ENCODE measurements at places on chromosomes 5 and 9.

GRCh38 chr5:141958113-141958512 is at the start of gene PCDH12:
TSS of gene PCDH12 (minus strand) at chr5:141958202. CDS start at chr5:141957851, 351 bp downstream.
- no peak for DNase-seq

- no peak for DNase-seq
Measured at GRCh38 chr9:137303893-137304382, 1.9 kb upstream of the NRARP start.

GRCh38 chr5:161400583-161400982 is 145.9 kb downstream of the GABRB2 start:
- DNase-seq, result no peak

DNA sequence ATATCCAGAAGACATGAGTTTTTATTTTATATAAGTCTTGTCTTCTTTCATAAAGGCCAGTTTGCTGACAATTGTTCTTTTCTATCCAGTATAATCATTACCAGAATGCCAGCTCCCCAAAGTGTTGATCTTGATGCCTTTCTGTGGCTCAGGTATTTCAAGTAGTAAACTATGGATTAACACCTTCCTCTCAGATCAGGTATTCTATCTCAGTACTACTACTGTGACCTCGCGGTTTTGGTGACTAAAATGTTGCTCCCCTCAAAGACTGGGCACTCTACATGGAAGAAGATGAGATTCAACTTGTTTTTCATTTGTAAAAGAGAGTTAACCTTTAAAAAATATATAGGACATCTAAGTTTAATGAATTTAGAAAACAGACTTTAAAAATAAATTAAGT is 58.1 kb downstream of the GNG10 start:
- DNase-seq, result no peak

- no peak for DNase-seq
Measured at GRCh38 chr9:81460693-81461092, 228.7 kb downstream of the TLE1 start.

DNA sequence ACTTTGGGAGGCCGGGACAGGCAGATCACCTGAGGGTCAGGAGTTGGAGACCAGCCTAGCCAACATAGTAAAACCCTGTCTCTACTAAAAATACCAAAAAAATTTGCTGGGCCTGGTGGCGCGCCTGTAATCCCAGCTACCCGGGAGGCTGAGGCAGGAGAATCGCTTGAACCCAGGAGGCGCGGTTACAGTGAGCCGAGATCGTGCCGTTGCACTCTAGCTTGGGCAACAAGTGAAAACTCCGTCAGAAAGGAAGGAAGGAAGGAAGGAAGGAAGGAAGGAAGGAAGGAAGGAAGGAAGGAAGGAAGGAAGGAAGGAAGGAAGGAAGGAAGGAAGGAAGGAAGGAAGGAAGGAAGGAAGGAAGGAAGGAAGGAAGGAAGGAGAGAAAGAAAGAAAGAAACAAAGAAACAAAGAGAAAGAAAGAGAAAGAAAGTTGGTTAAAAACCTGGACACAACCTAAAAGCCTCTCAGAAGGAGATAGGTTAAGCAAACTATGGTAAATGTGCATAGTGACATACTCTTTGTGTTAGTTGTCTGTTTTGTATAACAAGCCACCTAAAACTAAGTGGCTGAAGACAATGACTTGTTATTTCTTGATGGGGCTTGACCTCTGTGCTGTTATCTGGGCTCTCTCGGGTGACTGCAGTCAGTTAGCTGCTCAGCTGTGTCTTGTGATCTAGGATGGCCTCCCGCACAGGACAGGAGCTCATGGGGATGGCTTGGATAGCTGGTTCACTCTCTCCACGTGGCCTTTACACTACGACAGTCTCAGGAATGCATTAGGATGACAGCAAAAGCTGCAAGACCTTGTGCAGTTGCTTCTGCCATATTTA is 8.0 kb upstream of the MYO10 start:
- DNase-seq, result peak; percentile 86

GRCh38 chr5:74640954-74641734 is 616 bp upstream of the ENC1 start:
- DNase-seq, result no peak

GRCh38 chr5:55681301-55681700 is 30.8 kb downstream of the SLC38A9 start:
- DNase-seq, result no peak

GRCh38 chr9:134887686-134888602 is 7.3 kb downstream of the FCN2 start:
- no peak for DNase-seq

DNA sequence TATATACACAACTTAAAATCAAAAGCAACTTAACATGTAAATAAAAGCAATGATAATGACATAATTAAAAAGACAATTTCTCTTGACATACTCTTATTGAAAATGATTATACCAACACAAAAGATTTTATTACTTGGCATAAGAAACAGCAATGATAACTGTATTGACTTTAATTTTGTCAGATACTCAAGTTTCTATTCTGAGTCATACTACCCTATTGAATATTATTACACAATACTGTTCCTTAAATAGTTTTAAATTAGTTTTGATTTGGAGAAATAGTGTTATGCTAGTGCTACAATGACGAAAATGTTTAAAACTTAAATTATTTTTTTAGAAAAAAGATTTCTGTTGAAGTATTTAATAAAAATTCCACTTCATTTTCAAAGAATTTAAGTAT is 1319.3 kb upstream of the C9orf72 start:
- DNase-seq, result no peak

DNA sequence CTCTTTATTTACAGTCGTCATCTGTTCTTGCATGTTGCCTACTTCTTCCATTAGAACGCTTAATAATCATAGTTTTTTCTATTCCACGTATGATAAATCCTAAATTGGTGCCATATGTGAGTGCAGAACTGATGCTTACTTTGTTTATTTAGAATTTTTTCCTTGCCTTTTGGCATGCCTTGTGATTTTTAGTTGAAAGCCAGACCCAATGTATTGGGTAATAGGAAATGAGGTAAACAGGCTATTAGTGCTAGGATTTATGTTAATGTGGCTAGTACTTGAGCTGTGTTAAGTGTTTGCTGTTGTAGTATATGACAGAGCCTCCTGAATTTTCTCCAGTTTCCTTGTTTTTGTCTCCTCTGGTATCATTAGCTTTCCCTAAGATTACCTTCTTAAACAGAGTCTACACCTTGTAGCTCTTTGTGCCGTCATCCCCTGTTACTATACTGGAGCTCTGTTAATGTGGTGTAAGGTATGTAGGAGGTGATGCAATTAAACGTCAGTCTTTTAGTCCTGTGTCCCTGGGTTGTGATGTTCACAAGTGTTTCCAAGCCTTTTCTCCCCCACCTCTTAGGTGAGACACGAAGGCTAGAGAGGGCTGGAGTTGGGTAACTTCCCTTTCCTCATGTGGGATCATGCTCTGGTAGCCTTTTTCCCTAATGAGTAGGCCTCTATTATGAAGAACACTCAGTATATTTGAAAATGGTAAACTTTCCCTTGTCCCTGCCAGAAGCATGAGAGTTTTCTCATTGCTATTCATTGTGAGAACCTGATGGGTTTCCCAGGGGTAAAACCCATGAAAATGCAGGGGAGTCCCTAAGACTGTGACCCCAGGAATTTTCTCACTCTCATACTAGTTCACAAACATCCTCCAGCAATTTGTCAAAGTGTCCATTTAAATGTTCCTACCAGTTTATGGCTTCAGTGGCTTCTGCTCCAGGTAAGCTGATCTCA is 21.2 kb downstream of the SPATA31D3 start:
- no peak for DNase-seq

DNA sequence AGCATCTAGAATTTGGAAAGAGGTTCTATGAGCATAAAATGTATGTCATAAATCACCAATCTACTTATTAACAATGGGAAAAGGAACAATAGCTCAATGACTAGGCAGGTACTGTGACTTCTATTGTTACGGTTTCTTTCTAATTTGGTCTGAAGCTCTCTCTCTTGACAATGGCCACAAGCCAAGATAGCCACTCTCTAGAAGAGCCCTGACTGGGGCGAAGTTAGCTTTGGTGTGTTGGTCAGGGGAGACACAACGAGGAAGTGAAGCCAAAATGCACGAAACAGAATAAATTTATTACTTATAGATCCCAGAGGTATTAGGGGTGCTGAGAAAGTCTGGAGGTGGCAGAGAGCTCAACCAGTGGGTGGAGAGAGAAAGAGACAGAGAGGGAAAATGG is 9.4 kb upstream of the RAD23B start:
- no peak for DNase-seq

DNA sequence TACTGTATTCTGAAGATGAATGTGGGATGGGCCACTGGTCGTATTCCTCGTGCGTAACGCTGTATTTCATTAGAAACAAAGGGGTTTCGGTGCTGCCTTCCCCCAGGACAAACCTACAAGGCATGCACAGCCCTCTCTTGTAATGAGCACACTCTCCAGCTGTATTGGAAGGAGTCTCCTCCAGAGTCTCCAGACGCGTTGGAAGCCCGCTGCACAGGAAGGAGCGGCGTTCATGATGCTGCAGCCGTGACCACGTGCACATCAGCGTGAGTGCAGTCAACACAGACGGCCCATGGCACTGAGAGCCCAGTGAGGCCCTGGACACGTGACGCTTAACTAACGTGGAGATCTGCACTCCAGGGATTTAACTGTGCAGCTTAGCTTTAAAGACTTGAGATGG is 209.0 kb upstream of the IRX1 start:
- DNase-seq, result no peak

- DNase-seq, result no peak
Measured at GRCh38 chr5:23613566-23613965, 106.2 kb downstream of the PRDM9 start.

GRCh38 chr5:115098041-115098702 is 71.5 kb downstream of the TRIM36 start:
- DNase-seq, result peak; percentile 80

GRCh38 chr5:98314292-98314691 is 459.2 kb upstream of the RGMB start:
- no peak for DNase-seq

- DNase-seq, result no peak
Measured at GRCh38 chr9:3828495-3828894, 302.7 kb upstream of the RFX3 start.

GRCh38 chr5:73233053-73233460 is 60.1 kb downstream of the TMEM174 start:
- DNase-seq, result no peak

DNA sequence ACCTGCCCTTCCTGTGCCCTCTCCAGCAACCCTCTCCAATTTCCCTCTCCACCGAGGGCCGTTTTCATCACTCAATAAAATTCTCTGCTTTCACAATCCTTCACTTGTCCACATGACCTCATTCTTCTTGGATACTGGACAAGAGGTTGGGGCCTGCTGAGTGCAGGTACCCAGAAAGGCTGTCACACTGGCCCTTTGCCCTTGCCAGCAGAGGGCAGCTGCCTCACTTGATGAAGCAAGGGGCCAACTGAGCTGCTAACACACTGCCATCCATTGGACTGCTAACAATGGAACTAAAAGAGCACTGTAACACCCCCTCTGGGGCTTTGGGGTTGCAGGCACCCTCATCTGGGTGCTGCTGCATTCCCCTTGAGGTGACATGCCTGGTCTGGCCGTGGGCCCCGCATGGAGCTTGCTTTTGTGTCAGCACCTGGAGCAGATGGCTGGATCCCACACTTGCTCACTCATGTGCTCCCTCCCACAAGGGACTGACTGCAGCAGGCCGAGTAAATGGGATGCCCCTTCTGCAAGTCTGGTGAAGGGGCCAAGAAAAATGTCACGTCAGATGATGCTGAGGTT is 308.1 kb upstream of the ADCY2 start:
- DNase-seq, result no peak

DNA sequence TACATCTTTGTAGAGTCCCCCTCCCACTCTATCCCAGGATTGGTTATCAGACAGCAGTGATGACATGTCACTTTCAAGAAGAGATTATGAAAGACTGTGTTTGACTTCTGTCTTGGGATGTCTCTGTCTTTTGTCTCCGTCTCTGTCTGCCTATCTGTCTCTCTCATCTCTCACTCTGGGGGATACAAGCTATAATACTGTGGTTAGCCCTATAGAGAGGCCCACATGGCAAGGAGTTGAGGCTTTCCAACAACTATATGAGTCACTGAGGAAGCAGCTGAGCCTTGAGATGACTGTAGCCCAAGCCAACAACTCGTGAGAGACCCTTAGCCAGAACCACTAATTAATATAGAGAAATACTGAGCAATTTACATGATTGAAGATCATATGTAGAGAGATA is 284.8 kb downstream of the PDE4D start:
- no peak for DNase-seq

DNA sequence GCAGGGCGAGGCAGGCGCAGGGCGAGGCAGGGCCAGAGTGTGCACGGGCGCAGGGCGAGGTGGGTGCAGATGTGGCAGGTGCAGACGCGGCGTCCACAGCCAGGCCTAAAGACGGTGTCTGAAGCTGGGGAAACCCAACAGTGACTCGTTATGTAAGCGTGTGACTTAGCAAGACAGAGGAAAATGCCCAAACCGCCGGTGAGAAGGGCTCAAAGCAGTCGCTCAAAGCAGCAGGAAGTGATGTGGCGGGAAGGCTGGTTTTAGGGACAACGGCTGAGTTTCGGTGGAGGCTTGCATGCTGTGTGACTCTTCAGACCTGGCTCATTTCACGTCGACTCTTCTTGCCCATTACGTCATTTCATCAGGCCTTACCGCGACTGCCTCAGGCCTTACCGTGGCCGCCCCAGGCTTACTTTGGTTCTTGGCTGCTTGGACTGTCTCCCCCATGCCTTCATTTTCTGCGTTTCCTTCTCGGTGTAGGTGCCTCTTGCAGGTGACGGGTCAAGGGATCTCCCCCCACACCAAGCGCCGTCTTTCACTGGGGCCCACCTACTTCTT is 50.5 kb upstream of the EXOC3 start:
- no peak for DNase-seq

DNA sequence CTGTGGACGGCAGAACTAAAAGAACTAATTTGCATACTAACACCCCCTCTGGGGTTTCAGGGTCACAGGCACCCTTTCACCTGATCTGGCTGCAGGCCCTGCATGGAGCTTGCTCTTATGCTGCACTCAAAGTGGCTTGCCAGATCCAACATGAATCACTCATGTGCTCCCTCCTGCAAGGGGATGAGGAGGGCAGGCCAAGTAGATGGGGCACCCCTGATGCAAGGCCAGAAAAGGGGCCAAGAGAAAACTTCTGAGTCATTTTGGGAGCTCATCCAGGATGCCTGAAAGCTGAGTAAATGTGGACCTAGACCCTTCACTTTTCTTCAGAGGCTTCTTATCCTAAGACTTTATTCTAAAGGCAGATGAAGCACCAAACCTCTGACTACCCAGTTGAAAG is 558.5 kb upstream of the PTGER4 start:
- DNase-seq, result no peak

GRCh38 chr9:88533951-88534455 is 975 bp upstream of the NXNL2 start:
- no peak for DNase-seq

Data from SK-N-MC (cell line).